Kidney epithelial cell (primary cell): ENCODE measurements at places on chromosomes 6 and 20.

GRCh38 chr6:112651239-112651638 lies 304.1 kb downstream of the RFPL4B start:
- no peak for DNase-seq

DNA sequence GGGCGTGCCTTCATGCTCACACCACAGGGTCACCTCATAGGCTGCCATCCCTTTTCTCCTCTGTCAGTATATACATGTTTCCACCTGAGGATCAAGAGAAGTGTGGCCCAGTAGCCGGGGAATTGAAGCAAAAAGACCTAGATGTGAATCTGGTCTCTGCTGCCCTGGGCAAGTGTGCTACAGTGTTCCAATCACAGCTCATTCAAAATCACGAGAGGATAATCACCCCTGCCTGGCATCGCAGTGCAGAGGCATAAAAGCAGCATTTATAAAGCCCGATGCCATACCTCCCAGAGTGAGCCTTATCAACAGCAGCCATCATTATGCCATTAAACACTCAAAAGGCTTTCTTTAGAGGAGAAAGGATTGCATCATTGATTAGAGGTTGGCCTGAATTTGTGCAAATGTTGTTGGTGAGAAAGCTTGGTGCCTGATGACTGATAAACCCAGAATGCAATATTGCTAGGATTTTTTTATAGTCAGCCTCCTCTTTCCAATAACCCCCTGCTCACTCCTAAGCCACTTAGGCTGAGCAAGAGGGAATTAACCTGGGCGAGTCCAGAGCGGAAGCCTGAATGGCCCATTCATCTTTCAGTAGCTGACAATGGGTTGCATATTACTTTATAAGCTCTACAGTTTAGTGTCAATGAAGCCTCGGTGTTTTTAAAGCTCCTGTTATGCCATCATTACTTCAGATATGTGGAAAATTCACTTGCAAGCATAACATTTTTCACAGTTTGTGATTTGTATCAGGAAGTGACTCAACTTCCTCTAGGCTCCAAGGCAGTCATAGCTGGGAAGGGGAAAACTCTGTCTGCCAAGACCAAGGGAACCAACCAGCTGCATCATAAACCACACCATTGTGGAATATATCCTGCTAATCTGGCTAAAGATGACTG lies 92.5 kb upstream of the NXT1 start:
- peak; percentile 48 for DNase-seq

GRCh38 chr6:43966374-43966658 lies 160.9 kb downstream of the MRPL14 start:
- no peak for DNase-seq

- DNase-seq, result no peak
These were observed 579 bp downstream of the LRFN2 start for GRCh38 chr6:40586369-40587201.

- no peak for DNase-seq
These were observed 105.4 kb downstream of the PERP start for GRCh38 chr6:138001750-138002349.

DNA sequence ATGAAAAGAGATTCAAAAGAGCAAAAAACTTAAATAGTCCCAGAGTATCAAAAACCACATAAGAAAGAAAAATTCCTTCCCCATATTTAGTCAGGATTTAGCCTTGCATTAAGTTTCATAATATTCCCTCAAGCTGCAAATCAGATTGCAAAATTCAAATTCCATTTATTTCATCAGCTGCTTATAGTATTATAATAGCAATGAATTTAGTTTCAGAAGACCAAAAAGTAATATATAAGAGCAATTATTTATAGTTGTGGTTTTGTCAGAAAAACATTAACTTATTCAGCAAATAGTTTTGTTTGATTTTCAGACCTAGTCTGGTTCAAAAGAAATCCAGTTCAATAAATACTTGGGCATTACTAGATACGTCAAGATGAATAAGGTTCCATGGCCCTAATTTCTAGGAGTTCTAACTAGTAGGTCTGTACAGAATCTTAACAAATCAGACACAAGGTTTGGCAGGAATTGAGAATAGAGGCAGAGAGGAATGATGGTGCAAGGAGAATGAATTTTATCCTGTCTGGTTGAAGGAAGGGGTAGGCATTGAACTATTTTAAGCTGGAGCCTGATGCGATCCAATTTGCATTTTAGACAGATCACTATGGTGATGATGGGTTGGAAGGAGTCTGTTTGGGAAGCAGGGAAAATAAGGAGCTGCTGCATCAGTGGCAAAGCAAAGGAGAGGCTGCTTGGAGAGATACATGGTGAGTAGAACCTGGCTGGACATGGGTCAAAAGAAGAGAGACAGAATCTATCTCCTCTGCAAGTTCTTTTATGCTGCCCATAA lies 163.9 kb upstream of the STXBP5 start:
- no peak for DNase-seq

DNA sequence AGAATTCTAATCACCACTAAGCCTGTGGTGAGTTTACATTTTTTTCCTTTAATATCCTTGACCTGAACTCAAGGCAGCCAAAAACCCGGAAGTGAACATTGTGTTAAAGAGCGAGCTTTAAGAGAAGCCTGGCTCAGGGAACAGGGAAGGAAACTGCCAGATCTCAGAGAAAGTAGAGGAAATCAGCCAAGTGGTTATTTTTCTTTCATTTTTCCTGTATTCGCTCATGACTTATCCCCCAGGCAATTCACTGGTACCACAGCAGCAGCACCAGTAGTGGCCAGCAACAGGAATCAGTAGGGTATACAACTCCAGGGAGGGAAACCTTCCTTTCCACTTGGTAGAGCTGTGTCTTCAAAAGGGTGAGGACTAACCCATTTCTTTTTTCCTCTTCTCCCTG lies 89.6 kb upstream of the HMGCLL1 start:
- no peak for DNase-seq

GRCh38 chr20:2332711-2333110 lies 36.9 kb downstream of the TGM3 start:
- DNase-seq, result no peak

DNA sequence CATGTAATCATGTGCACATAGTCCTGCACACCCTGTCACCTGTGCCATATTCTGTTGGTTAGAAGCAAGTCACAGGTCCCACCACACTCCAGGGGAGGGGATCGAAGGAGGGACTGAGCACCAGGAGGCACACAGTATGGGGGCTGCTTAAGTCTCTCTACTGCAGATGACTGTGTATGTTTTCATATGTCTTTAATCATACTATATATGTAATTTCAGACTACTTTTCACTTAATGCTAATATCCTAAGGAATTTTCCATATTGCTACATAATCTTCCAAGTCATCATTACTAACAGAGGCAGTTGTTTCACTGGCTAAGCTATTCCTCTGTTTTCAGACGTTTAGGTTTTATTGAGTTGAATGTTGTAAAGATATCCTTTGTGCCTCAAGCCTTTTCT lies 10.8 kb downstream of the EFCAB8 start:
- no peak for DNase-seq

GRCh38 chr6:132715204-132715603 lies 1.3 kb upstream of the VNN1 start:
- no peak for DNase-seq

- DNase-seq, result no peak
These were observed 158.8 kb downstream of the NKAIN2 start for GRCh38 chr6:123962508-123962907.

DNA sequence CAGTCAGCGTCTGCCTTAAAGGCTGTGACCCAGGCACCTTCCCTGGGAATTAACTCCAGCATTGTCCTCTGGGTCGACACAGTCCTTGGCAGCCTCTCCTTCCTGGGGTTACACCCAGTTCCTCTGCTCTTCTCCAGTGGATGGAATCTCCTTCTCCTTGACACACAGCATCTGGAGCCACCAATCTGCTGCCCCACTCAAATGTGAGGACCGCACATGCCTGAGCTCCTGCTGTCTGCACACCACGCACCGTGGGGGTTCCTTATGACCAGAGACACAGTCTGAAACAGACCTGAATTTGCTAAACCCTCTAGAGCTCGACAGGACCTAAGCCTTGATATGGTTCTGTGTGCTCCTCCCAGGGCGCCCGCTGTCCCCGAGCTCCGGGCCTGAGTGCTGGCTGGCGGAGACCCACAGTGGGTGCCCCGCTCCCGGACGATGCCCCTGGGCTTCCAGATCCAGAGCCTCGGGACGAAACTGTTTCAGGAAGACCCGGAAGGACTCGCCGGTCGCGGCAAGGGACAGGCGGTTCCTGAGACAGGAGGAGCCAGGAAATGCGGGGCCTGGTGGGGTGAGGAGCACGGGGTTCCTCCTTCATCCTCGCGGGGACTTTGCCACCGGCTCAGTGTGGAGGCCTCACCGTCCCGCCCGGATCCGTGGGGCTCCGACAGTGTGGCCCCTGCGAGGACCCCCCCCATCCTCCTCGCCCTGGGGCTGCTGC lies 2.5 kb upstream of the RAET1G start:
- no peak for DNase-seq

DNA sequence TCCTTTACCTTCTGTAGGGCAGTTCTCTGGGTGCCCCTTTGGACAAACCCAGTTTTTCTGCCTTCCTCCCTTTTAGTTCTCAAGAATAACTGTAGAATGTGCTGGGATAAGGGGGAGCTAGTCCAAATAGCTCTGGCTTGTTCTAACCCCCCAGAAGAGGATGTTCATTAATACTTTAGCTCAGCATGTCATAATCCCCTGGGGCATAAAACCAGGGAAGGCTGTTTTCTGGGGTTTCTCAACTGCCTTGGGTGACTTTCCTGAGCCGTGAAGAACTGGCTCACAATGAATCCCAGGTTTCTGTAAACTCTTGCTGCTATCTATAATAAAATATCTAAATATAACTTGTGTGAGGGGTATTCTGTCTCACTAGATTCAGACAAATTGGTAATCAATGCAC lies 44.5 kb upstream of the RNF217 start:
- DNase-seq, result no peak

- no peak for DNase-seq
These were observed 10.3 kb downstream of the KCNK5 start for GRCh38 chr6:39218868-39219567.

DNA sequence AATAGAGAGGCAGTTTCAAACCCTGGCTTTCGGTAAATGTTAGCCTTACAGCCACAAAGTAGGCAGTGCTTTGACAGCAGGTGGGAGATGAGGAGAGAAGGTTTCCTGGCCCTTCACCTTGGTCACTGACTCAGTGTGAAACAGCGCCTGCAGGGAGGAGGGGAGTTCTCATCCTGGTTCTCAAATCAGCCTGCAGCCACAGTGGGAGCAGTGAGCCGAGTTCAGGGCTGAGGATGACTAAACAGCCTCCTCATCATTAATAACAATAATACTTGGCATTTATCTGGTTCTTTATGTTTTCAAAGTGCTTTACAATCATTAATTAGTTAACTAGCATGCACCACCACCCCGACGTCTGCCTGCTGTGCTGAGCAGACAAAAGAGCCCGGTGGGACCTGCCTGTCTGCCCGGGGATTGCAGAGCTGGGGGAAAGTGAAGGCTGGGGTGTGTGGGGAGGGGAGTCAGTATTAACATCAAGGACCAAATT lies 59.6 kb downstream of the PRDM1 start:
- DNase-seq, result no peak

DNA sequence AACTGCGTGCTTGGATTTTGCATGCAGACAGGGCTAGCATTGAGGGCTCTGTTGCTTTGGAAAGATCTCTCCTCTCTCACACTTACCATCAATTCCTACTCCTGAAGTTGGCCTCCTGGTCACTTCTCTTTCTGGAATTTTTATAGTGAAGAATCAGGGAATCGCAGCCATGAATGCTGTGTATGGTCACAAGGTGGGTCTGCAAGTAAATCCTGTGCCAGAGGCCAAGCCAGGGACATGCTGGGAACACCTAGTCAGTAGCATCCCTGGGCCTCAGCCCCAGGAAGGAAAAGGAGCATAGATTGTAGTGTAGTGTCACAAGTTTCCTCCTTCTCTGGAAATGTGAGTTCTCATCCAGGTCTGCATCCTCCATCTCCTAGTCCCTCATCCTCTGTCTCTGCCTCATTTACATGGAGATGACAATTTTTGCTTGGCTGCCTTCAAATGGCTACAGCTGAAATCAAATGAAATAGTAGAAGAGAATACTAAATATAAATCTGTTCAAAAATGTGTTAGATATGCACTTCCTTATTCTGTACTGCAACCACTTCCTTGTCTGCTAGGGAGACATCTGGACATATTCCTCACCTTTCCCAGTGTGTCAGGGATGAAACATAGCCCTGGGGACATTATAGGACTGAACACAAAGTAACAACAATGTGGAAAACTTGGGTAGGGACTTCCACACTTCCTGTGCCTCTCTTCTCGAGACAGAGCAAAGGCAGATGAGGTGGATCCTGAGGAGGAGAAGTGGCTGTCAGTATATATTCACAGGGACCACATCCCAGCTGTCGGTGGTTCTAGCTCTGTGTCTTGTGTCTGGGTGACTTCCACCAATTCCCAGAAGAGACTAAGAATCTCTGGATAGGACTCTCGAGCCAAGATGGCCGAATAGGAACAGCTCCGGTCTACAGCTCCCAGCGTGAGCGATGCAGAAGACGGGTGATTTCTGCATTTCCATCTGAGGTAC lies 17.0 kb downstream of the CST9 start:
- DNase-seq, result no peak

DNA sequence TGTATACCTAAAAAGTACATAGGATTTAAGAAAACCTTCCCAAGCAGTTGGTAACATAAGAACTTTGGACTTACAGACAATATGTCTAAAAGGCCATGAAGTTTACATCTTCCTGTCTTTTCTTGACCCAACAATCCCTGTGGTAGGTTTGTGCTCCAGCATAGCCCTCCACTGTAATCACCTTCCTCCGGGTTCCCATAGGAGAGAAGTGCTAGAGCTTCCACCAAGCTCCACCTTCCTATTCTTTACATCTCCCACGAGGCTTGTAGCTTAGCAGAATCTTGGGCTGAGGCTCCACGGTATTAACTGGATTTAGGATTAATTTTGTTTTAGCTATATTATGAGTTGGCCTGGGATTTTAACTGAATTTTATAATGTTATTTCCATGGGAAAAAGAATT lies 23.3 kb downstream of the ADGRG6 start:
- no peak for DNase-seq

DNA sequence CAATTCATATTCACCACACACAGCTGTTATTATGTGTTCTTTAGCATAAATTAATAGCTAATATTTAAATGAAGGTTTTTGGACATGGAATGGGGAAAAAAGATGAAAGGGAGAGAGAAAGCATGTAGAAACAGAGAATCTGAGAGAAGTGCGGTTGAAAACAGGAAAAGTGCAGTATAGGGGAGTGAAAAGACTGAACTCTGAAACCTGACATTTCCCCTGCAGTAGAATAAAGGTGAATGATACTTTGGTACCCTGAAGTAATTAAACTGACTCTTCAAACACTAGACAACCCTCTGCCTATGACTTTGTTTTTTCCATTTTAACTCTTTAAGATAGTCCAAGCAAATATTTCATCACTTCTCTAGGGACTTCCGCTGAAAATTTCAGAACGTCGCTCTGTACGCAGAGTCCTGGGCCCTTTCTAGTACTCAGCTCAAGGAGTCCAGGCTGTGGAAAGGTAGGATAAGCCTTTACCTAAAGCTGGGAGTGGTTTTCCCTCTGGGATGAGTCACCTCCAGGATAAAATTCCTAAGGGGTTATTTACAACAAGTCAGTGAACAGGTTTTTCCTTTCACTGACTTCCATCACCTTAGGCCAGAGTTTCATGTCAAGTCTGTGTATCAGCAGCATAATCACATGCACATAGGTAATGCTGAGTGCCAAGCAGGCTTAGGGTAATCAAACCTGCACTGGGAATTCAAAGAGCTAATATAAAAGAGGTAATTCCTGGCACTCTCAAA lies 614.5 kb downstream of the PKHD1 start:
- DNase-seq, result peak; percentile 28

- DNase-seq, result no peak
These were observed 99.8 kb downstream of the SMOC2 start for GRCh38 chr6:168540713-168541291.
